ENCODE measurements at places on chromosomes 3 and 15.

GRCh38 chr3:12198301-12198700 lies 39.6 kb upstream of the TIMP4 start:
- DNase-seq, result no peak

- no peak for DNase-seq
These were observed 108.0 kb upstream of the TBC1D5 start for GRCh38 chr3:17850448-17850847.

- no peak for DNase-seq
These were observed 30.6 kb upstream of the GATA2 start for GRCh38 chr3:128523591-128523990.

DNA sequence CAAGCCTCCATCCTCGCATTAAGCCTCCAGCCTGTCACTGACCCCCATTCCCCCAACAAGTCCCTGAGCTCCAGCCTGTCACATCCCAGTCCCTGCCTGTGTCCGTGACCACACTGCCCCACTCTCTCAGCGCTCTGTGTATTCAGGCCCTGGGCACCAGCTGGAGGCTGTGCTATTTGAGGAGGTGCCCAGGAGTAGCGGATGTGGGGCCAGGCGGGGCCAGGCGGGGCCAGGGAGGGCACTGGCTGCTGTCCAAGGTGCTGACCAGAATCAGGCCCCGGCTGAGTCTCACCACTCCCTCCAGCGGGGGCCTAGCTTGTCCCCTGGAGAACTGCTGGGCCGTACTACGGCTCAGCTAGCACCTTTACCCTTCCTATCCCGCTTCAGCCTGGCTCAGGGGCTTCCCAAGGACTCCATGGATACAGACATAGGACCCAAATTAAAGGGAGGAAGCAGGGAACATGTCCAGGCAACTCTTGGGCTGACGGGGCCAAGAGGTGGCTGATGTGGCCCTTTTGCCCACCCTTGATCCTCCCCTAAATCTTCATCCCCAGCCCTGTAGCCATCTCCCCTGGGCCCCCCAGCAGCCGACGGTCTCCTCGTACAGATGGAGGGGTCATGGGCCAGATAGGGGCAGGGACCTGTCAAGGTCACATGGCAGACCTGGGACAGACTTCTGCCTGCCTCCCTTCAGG lies 1.1 kb downstream of the HHATL start:
- DNase-seq, result peak; percentile 94

- no peak for DNase-seq
These were observed 13.4 kb downstream of the APOD start for GRCh38 chr3:195570344-195570743.

DNA sequence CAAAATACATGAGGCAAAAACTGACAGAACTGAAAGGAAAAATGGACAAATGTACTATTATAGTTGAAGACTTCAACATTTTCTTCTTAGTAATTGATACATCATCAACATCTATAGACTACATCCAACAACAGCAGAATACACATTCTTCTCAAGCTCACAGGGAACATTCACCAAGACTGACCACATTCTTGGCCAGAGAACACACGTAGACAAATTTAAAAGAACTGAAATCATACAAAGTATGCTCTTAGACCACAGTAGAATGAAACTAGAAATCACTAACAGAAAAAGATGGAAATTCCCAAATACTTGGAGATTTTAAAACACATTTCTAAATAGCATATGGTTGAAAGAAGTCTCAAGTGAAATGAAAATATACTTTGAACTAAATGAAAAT lies 55.1 kb upstream of the NSMCE3 start:
- no peak for DNase-seq

- no peak for DNase-seq
These were observed 2.6 kb upstream of the FOXP1 start for GRCh38 chr3:71585887-71586809.

DNA sequence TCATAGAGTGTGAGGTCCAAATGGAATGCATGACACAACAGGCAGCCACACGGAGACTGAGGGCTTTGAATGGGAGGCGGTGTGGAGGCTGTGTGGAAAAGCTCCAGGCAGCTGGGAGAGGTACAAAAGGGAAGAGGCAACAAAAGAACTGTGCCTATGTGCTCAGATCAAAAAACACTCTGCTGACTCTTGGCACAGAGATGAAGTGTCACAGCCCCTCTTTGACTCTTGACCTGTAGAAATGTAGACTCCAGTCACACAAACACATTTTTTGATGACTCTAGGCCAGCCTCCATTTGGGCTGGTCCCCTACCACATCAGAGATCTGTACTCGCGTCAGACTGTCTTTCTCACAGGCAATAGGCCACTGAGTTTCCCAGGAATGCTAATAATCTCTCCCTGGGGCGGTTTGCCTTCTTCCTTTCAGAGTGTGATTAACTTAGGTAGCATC lies 456.0 kb downstream of the TUSC7 start:
- DNase-seq, result no peak

- no peak for DNase-seq
These were observed 320.3 kb upstream of the SATB1 start for GRCh38 chr3:18745472-18745871.

DNA sequence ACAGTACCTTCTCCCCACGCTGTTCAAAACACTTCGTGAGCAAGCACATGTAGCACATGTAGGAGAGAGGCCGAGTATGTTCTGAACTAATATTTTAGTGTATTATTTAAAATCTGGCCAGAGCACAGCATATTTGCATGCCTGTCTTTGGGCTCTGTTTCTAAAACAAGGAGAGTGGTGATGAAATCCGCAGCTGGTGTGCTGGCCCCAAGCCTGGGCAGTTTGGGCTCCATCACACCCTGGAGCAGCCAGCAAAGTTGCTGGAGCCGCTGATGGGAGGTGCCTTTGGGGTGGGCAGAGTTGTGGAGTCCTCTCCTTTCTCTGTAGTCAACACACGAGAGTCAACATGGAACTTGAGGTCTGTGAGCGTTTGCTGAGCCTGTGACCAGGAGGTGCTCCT lies 116.6 kb downstream of the SLCO3A1 start:
- no peak for DNase-seq

DNA sequence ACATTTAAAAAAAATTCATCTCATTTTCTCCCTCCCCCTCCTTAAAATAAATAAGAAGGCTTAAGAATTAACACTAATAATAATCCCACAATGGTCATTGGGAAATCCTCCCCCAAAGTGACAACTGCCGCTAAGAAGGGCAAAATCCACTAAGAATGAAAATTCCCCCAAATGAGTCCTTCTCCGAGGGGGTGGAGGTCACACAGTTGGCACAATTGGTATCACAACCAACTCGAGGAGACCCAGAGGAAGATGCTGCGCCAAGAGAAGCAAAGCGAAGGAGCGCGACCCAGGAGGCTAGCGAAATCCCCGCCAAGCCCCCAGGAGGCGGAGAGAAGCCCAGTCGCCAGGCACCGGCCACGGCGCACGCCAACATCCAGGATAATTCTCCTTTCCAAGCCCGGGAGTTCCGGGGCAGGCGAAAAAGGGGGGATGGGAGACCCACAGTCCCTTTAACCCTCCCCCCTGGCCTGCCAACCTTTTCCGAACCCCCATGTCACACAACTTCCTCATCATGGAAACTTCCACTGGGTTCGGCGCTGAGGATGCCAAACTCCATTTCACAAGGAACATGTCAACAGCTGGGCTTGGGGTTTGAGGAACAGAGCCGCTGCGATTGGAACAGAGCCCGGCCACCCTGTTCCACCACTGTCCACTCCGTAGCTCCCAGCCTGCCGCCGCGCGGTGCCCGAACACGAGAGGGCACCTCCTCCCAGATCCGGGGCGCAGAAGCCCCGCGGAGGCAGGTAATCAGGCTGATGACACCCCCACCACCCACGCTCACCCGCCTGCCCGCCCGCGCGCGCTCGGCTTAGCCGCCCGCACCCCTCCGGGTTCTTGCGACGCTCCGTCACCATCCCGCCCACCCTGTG lies 668 bp downstream of the THRB start:
- DNase-seq, result peak; percentile 80

DNA sequence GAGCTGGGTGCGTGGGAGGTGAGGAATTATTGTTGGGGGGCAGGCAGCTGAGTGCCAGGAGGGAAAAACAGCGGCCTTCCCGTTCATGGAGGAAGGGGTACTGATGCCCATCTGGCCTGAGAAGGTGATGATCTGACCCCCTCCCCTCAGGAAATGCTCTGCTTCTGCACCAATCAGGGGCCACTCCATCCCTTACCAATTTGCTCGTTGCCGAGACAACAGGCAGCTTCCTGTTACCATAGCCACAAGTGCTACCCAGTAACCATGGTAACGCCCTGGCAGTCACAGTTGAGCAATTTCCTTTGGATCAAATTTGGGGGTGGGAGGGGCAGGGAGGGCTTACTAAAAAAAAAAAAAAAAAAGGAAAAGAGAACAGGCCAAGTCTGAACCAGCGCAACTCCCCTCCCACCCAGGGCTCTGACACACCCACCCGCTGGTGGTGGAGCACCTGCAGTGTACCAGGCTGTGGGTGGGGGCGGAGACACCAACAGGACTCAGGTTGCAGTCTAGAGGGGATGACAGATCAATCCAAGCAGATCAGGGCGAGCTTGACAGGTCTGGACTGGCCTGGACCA lies 13.7 kb downstream of the CELF6 start:
- DNase-seq, result peak; percentile 62

DNA sequence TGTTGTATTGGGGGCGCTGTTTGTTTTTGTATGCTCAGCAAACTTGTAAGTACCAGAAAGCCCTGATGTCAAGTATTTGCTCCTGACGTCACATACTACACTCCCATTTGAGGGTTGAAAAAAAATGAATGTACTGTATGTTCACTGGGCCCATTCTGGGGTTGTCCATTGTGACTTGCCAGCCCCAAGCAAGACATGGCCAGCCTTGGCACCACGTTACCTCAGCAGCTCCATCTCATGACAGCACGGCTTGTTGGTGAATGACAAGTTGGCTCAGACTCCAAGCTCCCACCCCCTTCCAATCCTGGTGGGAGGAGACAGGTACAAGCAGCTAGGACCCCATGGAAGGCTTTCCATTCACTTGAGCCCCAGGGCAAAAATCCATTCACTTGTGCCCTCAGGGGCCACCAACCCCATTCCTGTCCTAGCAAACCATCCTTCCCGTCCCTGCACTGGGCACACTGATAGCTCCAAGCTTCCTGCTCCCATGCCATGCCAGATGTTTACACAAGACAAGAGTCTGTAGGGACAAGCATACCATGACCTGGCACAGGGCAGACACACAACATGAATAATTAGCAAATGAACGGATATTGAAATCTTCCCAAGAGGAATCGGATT lies 1.6 kb downstream of the PHGR1 start:
- no peak for DNase-seq

- DNase-seq, result no peak
These were observed 128.5 kb upstream of the LRIG1 start for GRCh38 chr3:66629150-66629981.

- DNase-seq, result no peak
These were observed 131.9 kb downstream of the ANO10 start for GRCh38 chr3:43489930-43490329.

- no peak for DNase-seq
These were observed 318.6 kb upstream of the ICE2 start for GRCh38 chr15:60797444-60798040.

GRCh38 chr3:1499694-1500093 lies 406.9 kb downstream of the CNTN6 start:
- no peak for DNase-seq

DNA sequence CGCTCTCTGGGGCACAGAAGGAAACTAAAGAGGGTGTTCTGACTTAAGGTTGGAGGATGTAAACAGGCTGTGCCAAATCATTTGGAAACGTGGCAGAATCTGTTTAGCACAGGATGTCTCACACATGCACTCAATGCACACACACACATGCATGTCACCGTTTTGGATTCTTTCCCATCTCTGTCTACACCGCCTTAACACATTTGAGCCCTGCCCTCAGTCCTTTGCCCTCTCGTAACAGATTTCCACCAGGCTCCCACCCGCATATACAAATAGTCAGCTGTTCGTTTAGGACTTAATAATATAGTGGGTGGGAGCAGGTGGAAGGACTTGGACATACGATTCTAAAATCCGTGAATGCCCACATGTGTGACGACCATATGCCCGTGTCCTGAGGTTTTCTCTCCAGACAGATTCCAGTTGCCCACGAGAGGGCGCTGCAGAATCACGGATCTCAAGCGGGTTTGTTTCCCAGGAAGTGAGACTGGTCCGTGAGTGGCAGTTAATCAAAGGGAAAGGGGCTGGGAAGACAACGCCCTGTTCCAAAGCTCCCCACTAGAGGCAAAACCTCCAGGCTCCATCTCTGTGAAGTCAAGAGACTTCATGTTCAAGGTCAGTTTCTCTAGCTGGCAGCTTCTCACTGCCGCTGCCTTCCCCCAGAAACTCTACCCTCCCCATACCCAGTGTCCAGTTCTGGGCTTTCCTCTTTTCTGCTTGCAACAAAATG lies 44.5 kb downstream of the NOX5 start:
- DNase-seq, result peak; percentile 98

- DNase-seq, result no peak
These were observed 8.9 kb upstream of the ZNF619 start for GRCh38 chr3:40468018-40468417.

GRCh38 chr15:93150910-93151881 lies 62.2 kb upstream of the RGMA start:
- DNase-seq, result no peak

- peak; percentile 67 for DNase-seq
These were observed 994 bp downstream of the MESP1 start for GRCh38 chr15:89749951-89750559.

DNA sequence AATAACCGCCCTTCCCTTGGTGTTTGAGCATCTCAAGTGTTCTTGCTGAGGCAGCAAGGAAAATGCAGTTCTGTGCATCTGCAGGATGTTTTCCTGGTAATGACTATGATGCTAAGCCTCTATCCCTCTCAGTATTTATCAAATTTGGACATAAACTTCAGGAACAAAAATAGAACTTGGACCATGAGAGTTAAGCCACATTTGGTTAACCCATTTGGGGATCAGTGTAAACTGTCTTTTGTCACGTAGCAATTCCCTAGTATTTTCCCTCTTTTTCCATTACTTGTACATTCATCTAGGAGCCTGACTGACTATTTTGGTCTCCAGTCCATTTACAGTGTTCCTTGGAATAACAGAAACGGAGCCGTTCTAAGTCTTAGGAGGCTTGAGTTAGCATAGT lies 250.8 kb downstream of the RBMS3 start:
- no peak for DNase-seq
